Sciatic nerve (tissue), 2 donors: ENCODE measurements at places on chromosomes 6 and 20. TPM values are rescaled to one million over a fixed set of nuclear protein-coding genes. Genes with fewer than 3 reads are reported as not detected.

Gene CFAP206
- total RNA-seq = 0.40 TPM

- DNase-seq = no peak
These were observed 19.7 kb upstream of the SPAG4 start for GRCh38 chr20:35595901-35596300.

Gene GPR6
- total RNA-seq = not detected

Gene POU5F1
- 0.76 TPM for total RNA-seq

GRCh38 chr6:37109714-37110499 lies 60.0 kb upstream of the PIM1 start:
- no peak for DNase-seq

- no peak for DNase-seq
These were observed 58.0 kb upstream of the TMEM200A start for GRCh38 chr6:130307752-130308361.

DNA sequence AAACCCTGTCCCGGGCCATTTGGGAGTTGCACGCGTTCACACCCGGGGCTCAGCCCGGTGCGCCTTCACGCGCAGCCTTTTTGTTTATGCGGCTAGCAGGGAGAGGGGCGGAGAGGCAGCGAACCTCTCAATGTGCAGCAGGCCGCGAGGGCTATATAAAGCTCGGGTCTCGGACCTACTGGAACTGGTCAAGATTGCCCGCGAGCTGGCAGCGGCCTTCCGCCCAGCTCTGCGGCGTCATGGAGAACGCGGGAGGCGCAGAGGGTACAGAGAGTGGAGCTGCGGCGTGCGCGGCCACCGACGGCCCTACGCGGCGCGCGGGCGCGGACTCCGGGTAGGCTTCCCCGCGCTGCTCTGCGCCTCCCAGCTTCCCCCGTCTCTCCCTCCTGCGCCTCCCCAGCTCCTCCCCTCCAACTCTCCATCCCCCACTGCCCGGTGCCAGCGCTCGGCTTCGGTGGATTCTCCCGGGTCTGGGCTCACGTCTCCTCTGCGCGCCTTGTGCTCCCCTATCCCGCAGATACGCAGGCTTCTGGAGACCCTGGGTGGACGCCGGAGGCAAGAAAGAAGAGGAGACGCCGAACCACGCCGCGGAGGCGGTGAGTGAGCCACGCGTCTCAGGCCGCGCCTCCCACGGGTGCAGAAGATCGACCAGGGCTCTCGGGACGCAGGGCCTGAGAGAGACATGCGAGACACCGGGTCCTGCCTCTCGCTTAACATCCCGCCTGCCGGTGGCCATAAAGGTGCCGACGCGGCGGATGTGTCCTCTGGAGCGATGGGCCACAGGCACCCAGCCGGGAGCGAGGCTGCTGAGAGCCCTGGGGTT lies at the start of gene RIPPLY2:
RIPPLY2 (plus strand) TSS at position 183 of the 823 bp plus-strand sequence; CDS start at position 240, 57 bp downstream.
- DNase-seq = peak; percentile 57

DNA sequence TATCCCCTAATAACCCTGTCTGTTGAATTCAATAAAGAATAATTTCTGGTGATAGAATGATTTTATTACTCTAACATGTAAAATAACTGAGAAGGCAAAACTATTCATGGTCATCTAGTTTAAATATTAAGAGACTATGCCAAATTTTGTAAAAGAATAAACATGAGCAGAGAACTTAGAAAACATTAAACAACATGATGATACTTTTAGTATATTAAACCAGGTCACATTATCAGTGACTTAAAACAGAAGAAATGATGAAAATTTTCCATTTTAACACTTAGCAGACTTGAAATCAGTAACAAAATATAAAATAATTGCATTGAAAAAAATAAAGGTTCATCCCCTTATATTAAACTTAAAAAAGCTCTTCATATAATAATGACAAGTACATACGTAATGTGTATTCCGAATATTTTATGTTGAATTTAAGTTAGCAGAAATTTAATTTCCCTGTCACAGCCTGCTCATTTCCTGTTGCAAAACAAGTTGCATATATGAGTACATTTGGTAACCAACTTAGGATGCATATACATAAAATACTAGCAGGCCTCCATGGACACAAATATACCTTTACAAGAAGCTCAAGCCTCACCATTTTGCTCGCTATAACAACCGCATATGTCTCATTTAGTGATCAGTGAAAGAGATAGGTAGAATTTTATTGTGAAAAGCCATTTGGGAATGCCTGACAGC lies 40.6 kb downstream of the DTNBP1 start:
- no peak for DNase-seq

GRCh38 chr6:137893181-137893580 lies 26.1 kb downstream of the TNFAIP3 start:
- no peak for DNase-seq

DNA sequence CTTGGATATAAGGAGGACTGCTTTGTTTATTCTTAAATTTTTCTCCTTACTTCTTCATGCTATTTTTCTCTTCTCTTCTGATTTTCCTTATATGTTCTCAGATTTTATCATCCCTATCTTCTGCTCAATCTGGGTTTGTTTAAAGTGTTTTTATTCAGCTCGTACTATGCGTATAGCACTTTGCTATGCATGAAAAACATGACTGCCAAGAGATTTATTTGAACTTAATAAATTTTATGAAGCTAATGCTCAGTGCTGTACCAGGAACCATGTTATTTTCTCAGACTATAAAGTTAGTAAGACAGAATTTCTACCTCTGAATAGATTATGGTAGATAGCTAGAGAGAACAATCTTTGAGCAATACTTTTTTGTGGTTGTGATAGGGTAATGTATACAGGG lies 305.9 kb downstream of the LAMA2 start:
- DNase-seq = no peak

Gene OLIG3
- total RNA-seq = not detected
